ENCODE measurements at places on chromosomes 1 and 21.

GRCh38 chr1:20964540-20965484 lies 177.7 kb upstream of the HP1BP3 start:
- DNase-seq = no peak

GRCh38 chr1:52634111-52634510 lies 1.1 kb downstream of the SHISAL2A start:
- DNase-seq = no peak

- DNase-seq = no peak
Measured at GRCh38 chr1:70517444-70517843, 106.4 kb downstream of the CTH start.

DNA sequence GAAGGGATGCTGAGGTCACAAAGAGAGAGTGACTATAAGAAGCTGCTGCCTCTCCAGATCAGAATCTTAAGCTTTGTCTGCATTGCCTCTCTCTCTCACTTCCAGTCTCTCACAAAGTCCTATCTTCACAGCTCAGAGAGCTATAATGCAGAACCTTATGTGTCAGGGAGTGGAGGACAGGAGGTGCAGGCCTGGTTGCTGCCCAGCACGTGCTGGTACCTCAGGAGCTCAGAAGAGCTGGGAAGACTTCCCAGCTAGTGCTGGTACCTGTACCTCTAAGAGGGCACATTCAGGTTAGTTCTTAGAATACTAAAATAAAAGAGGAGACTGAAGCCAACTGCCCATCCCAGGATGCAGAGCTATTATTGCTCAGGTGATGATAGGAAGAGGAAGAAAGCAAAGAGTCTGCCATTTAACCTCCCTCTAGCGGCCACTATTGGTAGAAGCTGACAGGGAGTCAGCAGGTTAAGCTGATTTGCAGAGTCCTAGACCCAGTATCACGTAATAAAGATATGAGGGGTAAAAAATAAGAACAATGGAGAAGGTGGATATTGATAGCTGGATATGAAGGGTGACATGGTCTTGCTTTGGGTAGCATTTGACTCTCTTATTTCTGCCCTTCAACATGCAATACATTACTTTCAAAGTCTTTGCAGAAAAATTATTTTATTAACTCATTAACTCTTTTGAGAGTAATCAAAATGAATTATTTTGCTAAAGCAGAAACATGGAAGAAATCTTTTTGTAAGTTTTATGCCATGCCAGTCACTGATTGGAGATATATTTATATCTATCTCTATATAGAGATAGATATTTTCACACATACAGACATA lies 138.1 kb upstream of the HMCN1 start:
- DNase-seq = peak; percentile 46

DNA sequence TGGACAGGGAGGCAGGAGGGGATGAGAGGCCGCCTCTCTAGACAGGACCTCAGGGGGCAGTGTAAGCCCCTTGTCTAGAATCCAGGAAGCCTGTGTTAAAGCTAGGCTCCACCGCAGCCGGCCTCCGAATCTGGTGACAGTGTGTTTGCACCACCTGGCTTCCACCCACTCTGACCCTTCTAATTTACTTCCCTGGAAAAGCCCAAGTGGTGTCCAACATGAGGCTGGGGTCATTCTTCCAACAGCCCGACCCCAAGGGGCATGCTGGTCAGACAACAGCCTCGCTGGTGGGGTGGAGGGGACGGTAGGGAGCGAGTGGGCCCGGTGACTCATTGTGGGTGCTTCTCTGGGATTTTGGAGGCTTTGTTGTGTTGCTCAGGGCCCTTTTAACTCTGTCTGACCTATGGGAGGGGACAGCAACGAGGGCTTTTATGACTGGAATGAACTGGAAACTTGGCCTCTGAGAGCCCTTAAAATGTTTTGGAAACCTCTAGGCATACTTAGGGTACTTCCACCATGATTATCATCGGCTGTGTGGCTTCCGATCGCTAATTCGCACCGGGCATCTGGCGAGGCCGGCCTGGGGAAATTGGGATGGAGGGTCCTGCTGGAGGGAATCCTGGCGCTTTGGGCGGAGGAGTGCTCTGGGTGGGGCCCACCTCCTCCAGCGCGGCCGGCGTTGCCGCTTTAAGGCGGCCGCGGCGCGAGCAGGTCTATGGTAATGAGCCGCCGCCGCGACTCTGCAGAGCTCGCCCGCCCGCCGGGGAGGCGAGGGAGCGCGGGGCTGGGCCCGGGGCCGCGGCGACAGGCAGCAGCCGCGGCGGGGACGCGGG lies at the start of gene CELSR2:
CELSR2 (plus strand) TSS at position 743 of the 833 bp plus-strand sequence. CDS start 541 bp downstream, outside the sequence.
- no peak for DNase-seq

DNA sequence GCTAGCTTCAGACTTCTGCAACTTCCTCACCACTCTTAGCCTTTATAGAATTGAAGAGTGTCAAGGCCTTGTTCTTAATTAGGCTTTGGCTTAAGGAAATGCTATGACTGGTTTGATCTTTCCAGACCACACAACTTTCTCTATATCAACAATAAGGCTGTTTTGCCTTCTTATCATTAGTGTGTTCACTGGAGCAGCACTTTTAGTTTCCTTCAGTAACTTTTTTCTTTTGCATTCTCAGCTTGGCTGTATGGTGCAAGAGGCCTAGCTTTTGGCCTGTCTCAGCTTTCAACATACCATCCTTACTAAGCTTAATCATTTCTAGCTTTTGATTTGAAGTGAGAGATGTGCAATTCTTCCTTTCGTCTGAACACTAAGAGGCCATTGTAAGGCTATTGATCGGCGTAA lies 8.6 kb downstream of the PRKACB start:
- no peak for DNase-seq

- no peak for DNase-seq
Measured at GRCh38 chr1:150076985-150077384, 9.4 kb downstream of the VPS45 start.

GRCh38 chr1:15384301-15384901 lies 25.3 kb upstream of the EFHD2 start:
- no peak for DNase-seq

- DNase-seq = no peak
Measured at GRCh38 chr1:183093066-183093668, 69.9 kb downstream of the LAMC1 start.

DNA sequence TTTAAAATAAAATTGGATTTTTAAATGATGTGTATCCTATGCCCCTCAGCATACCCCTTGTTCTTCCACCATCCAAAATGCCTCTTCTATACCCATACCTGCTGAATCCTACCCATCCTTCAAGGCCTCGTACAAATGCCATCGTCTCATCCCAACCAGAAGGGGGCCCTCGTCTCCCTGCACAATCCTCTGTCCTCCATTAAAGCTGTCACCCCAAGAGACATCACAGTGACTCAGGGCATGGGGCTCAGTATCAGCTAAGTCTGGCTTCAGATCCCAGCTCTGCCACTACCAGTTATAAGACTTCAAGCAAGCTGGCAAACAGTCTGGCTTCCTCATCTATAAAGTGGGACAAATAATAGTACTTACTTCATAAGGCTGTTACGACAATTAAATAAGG lies 23.8 kb downstream of the IGFN1 start:
- no peak for DNase-seq

DNA sequence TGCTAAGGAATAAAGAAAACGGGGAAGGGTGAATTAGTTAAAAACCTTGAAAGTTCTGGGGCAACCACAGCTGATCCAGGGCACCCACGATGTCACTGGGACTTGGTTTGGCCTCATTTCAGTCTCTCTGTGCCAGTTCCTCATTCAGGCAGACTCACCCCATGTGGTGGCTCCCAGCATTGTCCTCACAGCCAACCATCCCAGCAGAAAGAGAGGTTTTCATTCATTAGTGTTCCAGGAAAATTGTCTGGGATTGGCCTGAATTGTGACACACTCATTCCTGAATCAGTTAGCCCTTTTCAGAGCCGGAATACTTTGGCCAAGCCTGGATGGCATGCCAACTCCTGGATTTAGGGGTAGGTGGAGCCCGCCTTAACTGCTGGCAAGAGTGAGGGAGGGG lies 367.7 kb downstream of the PRDM2 start:
- no peak for DNase-seq

- no peak for DNase-seq
Measured at GRCh38 chr1:42657201-42657600, 1.0 kb upstream of the PPIH start.

DNA sequence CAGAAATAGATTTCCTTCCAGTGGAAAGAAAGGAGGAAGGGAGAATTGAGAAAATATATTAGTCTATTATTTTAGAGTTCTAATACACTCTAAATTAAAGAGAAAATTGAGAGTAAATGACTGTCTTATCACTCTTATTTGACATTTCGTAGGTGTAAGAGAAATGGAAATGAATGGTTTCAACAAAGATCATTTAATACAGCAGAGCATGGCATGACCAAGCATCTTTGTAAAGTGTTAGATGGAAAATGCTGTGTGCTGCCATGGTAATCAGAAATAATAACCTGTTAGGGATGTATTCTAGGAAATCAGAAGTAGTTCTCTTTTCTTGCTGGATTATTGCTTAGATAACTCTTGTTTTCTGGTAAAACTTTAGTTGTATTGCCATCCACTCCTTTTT lies 90.9 kb downstream of the GIPC2 start:
- DNase-seq = no peak

- DNase-seq = no peak
Measured at GRCh38 chr1:35727434-35728040, 8.9 kb upstream of the C1orf216 start.

DNA sequence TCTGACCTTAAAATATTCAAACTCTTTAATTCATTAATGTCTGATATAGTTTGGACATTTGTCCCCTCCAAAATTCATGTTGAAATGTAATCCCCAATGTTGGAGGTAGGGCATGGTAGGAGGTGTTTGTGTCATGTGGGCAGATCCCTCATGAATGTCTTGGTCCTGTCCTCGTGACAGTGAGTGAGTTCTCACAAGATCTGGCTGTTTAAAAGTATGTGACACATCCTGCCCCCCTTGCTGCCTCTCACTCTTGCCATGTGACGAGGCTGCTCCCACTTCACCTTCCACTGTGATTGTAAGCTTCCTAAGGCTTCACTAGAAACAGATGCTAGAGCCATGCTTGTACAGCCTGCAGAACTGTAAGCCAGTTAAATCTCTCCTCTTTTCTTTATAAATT lies 21.3 kb upstream of the FBXO28 start:
- no peak for DNase-seq

DNA sequence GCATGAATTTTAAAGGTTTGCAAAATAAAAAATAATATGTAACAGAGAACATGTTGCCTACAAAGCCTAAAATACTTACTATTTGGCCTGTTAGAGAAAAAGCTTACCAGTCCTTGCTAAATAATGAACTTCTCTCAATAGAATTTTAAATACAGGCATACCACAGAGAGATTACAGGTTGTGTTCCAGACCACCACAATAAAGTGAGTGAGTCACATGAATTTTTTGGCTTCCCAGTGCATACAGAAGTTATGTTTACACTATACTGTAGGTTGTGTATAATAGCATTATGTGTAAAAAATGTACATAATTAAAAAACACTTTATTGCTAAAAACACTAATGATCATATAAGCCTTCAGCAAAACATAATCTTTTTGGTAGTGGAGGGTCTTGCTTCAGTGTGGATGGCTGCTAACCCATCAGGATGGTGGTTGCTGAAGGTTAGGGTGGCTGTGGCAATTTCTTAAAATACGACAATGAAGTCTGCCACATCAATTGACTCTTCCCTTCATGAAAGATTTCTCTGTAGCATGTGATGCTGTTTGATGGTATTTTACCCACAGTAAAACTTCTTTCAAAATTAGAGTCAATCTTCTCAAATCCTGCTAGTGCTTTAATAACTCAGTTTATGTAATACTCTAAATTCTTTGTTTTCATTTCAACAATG lies 48.6 kb downstream of the SCYL3 start:
- no peak for DNase-seq

GRCh38 chr1:55280731-55281130 lies 65.6 kb upstream of the USP24 start:
- DNase-seq = no peak

DNA sequence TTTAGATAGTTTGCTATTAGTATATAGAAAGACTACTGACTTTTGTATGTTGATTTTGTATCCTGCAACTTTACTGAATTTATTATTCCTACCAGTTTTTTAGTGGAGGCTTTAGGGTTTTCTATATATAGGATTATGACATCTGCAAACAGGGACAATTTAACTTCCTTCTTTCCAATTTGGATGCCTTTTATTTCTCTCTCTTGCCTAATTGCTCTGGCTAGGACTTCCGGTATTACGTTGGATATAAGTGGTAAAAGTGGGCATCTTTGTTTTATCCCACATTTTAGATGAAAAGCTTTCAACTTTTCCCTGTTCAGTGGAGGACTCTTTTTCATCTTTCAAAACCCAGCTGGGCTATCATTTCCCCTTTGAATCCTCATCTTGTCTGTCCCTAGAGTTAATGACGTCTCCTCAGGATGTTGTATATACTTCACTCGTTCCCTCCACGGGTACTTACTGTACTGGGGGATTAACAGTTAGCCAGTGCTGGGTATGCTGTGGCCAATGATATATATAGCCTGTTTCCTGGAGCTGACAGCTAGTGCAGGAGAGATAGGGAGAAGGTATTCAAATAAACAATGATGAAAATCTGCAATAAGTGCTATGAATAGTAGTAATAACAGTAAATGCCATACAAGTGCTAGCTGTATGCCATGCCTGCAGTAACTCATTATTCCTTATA lies 9.8 kb downstream of the ACOT11 start:
- DNase-seq = no peak

- DNase-seq = no peak
Measured at GRCh38 chr1:22970096-22970495, 2.6 kb downstream of the LACTBL1 start.

DNA sequence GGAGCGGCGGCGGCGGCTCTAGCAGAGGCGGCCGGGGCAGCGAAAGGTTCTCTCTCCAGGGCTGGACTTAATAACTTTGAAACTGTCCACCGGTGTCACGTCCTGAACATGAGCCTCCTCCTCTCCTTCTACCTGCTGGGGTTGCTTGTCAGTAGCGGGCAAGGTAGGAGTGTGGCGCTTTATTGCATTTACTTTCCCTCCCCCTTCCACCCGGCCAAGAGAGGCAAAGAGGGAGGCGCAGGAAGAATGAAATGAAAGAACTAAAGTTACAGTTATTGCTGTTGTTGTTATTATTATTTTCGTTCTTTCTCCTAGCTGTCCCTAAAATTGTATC lies 214 bp downstream of the NCAM2 start:
- DNase-seq = no peak

DNA sequence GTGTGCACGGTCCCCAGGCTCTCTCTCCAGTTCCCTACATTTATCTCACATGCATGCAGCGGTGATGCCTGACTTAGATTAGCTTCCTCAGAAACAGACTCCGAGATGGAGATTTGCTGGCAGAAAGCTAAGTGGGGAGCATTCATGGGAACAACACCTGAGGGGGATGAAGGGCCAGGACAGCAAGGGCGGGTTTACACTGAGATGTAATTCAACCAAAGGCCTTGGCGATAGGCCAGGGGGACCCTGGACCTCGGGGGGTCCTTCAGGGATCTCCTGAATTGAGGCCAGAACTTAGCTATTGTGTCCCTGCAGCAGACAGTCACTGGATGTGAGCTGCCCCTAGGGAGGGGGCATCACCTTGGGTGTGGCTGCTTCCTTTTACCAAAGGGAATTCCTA lies 246.1 kb upstream of the CSF3R start:
- DNase-seq = no peak

- no peak for DNase-seq
Measured at GRCh38 chr21:32193098-32193465, 85.8 kb downstream of the MIS18A start.

- no peak for DNase-seq
Measured at GRCh38 chr1:55708781-55709180, 493.6 kb upstream of the USP24 start.

- DNase-seq = no peak
Measured at GRCh38 chr1:165014753-165015152, 341.8 kb downstream of the LMX1A start.
